ENCODE measurements at places on chromosomes 3 and 15.

DNA sequence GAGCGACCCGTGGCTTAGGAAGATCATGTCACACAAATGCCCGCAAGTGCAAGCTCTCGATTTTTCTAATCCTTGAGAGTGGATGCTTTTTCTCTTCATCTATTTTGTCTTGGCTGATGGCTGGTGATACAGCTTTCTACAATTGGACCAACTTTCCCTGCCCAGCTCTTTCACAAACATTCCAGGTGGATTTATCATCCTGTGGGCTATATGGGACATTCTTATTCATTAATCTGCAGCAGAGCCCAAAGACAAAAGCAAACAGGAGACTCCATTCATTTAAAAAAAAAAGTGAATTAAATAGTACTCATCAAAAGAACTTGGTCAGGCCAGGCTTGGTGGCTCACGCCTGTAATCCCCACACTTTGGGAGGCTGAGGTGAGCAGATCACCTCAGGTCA is 14.2 kb upstream of the TSEN2 start:
- DNase-seq: no peak

DNA sequence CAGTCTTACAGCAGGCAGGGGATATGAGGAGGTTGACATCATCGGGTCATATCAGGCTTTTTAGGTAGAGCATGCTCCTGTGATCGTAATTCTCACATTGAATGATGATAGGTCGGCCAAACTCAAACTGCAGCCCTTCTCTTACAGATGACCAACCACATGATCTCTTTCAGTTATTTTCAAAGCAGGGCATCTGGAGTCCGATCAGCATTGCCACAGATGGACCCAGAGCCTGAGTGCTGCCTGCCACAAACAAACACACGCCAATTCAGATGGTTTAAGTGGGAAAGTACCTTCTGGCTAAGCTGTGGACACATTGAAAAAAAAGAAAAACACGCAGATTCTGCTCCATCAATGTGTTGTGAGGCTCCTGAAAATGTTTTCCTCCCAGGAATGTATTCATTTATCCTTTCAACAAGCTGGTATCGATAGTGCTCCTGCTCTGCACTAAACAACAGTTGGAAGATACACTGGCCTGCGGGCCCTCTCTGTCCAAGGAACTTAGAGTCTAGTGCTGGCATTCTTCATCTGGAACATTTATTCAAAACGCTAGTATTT is 31.2 kb downstream of the ARPP21 start:
- DNase-seq: no peak

- DNase-seq: no peak
Measured at GRCh38 chr3:130925628-130926027, 31.7 kb downstream of the ATP2C1 start.

DNA sequence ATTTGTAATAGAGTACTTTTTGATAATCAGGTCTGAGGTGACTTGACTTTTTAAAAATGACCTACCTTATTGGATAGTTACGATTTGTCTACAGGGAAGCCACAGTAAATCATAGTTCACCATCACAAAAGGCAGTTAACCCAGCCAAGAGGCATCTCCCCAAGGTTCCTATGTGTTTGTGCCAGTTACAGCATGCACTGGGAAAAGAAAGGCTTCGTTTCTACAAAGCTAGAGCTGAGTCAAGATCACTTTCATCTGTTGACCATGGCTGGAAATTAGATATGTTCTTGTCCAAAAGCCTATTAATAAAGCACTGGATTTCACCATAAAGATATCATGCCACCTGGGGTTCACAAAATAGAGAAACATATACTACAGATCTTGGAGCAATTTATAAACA is 139.9 kb downstream of the GREM1 start:
- no peak for DNase-seq

GRCh38 chr3:195455789-195456188 is 13.0 kb upstream of the ACAP2 start:
- DNase-seq: no peak

DNA sequence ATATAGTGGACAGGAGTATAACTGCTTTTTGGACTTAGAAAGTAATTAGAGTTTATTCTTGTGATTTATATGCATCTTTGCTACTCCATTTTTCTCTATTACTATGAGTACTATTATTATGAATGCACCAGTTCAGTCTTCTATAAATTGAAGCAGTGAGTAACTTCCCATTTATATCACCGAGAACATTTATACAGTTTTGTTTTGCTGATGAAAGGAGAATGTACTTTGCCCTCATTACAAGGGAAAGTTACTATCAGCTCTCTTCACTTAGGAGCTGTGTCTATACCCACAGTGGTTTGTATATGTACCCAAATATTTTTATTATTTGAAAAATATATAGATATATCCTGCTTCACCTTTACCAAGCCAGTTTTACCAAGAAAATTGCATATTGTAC is 5.7 kb downstream of the KBTBD12 start:
- DNase-seq: no peak

- DNase-seq: no peak
Measured at GRCh38 chr3:45985532-45986302, 9.9 kb downstream of the FYCO1 start.

DNA sequence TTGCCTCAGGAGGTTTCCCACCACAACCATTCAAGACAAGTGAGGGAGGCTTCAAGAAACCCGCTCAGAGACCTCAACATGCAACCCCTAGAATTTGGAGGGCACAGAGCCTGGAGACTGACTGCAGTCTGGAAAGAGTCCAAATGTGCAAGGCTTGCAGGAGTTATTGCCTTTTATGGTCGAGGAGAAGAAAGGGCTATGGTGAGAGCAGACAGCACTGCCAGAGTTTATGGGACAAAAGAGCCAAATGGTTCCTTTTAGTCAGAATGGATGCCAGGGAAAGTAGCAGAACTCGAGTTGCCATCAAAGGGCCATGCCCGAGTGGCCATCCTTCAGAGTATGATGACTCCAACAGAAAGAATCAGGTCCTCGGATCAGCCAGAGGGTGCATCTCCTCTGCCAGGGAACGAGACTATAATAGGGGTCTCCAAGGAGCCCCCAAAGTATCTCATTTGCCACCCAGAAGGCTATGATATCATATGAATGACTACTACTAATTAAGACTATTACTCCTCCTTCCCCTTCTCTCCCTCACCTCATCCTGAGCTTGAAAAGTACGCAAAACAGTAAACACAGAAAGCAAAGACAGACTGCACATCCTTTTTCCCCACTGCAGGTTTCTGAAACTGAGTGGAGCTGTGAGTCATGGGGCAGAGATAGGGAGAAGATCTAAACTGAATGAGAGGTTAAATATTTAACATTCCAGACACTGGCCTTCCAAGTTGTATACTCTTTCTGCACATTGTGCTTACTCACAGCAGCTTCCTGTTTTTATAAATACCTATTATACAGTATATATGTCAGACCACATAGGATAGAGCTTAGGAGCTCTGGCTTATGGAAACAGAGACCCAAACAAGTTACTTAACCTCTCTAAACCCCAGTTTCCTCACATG is 33.9 kb upstream of the TMCO5A start:
- no peak for DNase-seq
